ENCODE measurements at places on chromosomes 16 and 17. TPM values are rescaled to one million over a fixed set of nuclear protein-coding genes. Genes with fewer than 3 reads are reported as not detected.

DNA sequence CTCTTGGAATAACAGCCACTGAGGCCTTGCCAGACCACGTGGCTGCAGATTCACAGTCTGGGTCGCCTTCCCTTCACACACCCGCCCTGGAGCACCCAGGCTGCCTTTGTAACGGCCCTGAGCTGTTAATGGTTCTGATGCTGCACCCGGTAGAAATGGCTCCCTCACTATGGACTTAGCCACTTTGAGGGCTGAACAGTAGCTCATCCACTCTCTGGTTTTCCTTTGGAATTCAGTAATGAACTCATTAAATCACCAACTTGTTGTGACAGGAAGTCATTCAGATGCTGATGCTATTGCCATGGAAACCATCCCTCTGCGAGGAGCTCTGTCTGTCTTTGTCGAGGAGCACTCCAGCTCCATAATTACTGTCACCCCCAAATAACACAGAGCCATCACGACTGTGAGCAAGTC, 59.2 kb downstream of the CDK5R1 start:
- no peak for DNase-seq
- H3K27ac ChIP-seq, result no peak overlapping the region
- H3K27me3 ChIP-seq, result no peaks in the 10 kb centered on the region
- no peak overlapping the region for H3K4me3 ChIP-seq
- peaks cover 7% of the 10 kb centered on the region for H3K4me1 ChIP-seq
- no peaks in the 10 kb centered on the region for H3K36me3 ChIP-seq

DNA sequence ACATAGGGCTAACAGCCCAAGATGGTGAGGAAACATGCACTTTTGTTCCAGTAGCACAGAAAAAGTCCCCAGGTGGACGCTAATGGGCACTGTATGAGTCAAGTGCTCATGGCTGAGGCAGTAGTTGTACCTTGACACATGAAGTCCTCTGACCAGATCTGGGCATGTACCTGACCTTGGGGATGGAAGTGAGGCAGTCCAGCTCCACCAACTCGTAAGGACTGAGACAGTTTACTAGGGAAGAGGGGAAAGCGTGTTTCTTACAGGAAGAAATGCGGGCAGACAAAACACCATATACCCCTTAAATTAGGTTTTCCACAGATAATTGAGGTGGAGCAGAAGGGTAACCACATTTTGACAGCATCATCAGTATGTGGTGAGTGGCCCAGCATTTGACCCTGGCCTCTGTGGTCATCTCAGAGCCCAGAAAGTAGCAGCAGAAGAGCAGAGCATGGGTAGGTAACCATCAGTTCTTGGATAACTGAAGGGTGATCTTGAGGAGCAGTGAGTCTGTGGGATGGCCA, 32.4 kb upstream of the METTL9 start:
- no peaks in the 10 kb centered on the region for H3K4me1 ChIP-seq
- DNase-seq, result no peak
- no peaks in the 10 kb centered on the region for H3K36me3 ChIP-seq
- no peak overlapping the region for H3K27ac ChIP-seq

Gene CCL14
- total RNA-seq, result not detected

Gene TP53TG3F
- not detected for total RNA-seq

Gene HOXB4
- 2.3 TPM for total RNA-seq

Gene DYNLL2
- total RNA-seq, result 19.1 TPM

DNA sequence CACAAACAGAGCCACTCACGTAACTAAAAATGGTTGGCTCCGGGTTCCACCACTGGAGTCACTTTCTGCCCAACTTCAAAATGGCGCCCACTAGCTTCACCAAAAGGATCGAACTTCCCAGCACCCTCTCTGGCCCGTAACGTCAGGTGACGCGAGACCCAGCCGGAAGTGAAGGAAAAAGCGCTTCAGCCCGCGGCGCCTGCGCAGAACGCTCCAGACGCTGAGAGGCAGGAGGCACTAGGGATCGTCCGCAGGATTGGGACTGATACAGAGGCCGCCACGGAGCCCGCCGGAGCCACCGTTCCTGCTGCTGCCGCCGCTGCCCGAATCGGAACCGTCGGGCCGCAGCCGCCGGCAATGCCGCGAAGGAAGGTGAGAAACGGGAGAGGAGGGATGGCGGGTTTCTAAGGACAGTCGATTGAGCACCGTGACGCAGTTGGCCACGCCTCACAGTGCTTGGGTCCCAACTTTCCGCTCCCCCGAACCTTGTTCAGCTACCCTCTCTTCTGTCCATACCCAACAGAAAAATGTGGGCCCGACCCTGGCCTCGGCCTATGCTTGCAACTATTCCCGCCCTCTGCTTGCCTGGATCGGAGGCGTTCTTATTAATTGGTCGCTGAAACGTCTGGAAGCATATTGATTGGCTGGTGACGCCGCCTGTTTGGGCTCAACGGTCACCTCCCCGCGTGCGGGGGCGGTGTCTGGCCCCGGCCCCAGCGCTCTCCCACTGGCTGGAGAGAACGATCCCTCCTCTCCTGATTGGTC, at the start of gene KAT7:
TSS of gene KAT7 (plus strand) at position 204 of the 765 bp plus-strand sequence. CDS start at position 358, 154 bp downstream.
- DNase-seq, result peak; percentile 99
- H3K4me1 ChIP-seq, result peaks cover 51% of the 10 kb centered on the region
- peak within 1 kb of the TSS; percentile 95 for H3K27ac ChIP-seq
- peaks cover 28% of the 10 kb centered on the region for H3K36me3 ChIP-seq
- peak within 1 kb of the TSS; percentile 92 for H3K4me3 ChIP-seq

Gene SLC25A39
- 149 TPM for total RNA-seq

DNA sequence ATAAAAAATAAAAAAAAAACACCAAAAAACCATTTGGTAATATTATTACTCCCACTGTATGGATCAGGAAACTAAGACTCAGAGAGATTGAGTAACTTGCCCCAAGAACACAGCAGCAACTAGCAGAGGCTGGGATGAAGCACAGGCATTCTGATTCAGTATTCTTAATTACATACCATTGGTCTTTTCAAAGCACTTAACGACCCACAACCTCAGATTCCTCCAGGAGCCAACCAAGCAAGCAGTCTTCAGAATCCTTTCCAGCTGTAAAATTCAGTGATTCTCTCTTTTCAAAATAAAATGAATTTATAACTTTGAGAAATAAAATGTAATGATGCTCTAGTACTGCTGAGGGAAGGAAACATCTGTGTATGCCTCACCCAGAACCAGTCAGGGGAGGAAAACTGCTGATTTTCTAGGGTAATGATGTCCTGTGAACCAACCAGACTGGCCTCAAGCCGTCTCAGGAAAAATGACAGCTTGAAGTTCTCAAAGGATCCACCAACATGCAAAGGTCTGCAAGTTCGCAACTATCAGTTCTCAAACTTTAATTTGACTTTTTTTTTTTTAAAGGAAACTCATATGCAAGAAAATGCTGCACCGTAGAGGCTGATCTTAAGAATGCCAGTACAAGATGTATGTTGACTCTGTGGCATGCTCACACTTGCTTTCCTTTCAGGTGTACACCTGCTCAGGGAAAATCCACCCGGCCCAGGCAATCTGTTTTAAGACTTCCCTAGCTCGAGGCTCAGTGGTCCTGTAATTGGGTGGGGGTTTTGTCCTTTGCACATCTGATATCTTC, 9.0 kb downstream of the CUEDC1 start:
- no peak overlapping the region for H3K27ac ChIP-seq
- H3K4me1 ChIP-seq, result peaks cover 34% of the 10 kb centered on the region
- peak overlapping the region; percentile 20 for H3K4me3 ChIP-seq
- H3K36me3 ChIP-seq, result no peaks in the 10 kb centered on the region
- no peaks in the 10 kb centered on the region for H3K27me3 ChIP-seq

Gene SPATA32
- not detected for total RNA-seq

Gene CENPX
- 57.8 TPM for total RNA-seq

DNA sequence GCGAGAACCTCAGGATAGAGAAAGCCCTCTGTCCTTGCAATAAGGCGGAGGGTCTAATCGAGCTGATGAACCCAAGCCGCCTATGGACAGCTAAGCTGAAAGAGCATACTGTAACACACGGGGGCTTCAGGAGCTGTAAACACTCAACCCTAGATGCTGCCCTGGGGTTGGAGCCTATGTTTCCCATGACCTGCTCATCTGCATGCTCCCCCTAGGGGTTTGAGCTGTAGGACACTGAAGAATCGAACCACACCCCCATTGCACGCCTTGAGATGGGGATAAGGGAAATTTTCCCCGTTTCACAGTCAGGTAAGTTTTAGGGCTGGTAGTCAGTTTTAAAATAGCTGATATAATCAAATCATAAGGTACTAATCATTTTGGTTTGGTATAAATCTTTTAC, 675.6 kb upstream of the CDH8 start:
- no peaks in the 10 kb centered on the region for H3K4me1 ChIP-seq
- H3K27ac ChIP-seq, result no peak overlapping the region
- no peak for DNase-seq
- H3K36me3 ChIP-seq, result no peaks in the 10 kb centered on the region

DNA sequence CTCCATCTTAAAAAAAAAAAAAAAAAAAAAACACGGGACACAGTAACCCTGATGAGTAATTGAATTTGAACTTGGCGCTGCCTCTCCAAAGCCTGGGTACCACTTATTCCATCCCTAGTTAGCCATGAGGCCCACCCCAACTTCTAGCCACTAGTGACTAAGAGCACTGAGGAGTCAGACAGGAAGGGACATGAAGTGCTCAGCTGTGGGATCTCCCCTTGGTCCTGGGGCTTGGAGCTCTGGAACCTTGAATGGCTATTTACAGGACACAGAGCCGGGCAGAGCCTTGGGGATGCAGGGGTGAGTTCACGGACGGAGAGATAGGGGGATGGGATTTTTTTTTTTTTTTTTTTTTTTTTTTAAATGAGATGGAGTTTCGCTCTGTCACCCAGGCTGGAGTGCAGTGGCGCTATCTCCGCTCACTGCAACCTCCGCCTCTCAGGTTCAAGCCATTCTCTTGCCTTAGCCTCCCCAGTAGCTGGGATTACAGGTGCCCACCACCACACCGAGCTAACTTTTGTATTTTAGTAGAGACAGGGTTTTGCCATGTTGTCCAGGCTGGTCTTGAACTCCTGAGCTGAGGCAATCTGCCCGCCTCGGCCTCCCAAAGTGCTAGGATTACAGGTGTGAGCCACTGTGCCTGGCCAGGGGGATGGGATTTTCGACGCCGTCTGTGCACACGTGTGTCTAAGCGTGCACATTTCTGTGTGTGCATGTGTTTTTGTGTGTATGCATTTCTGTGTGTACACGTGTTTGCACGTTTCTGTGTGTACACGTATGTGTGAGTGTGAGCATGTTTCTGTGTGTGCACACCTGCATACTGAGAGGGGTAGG, 20.4 kb upstream of the CIBAR2 start:
- no peaks in the 10 kb centered on the region for H3K36me3 ChIP-seq
- H3K4me3 ChIP-seq, result no peak overlapping the region
- peaks cover under 1% of the 10 kb centered on the region for H3K4me1 ChIP-seq
- H3K27ac ChIP-seq, result no peak overlapping the region

DNA sequence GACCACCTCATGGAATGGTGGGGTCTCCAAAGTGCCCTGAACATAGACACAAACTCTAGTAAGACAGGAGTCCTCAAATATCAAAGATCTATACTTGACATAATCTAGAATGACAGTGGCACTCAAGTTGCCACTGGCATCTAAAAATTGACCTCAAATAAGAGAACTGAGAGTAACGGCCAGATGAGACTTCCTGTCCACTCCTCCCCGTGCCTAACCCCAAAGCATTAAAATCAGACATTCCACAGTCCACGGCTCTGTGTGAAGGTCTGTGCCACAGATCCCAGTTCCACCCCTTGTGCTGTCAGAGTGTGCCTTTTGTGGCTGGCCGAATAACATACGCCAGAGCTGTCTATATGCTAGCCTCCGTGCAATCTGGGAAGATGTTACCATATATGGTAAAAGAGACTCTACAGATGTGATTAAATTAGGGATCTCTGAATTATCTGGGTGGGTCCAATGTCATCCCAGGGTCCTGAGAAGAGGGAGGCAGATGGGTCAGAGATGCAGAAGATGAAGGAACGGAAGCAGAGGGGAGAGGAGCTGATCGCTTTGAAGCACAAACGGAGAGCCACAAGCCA, 21.0 kb upstream of the EVPL start:
- no peak overlapping the region for H3K4me3 ChIP-seq
- H3K27ac ChIP-seq, result no peak overlapping the region
- H3K4me1 ChIP-seq, result peaks cover 14% of the 10 kb centered on the region
- H3K27me3 ChIP-seq, result no peaks in the 10 kb centered on the region
- DNase-seq, result no peak
